ENCODE measurements at places on chromosomes 11 and 22.
A peak's percentile ranks its signal among the peaks of the same experiment; 100 is the strongest.

DNA sequence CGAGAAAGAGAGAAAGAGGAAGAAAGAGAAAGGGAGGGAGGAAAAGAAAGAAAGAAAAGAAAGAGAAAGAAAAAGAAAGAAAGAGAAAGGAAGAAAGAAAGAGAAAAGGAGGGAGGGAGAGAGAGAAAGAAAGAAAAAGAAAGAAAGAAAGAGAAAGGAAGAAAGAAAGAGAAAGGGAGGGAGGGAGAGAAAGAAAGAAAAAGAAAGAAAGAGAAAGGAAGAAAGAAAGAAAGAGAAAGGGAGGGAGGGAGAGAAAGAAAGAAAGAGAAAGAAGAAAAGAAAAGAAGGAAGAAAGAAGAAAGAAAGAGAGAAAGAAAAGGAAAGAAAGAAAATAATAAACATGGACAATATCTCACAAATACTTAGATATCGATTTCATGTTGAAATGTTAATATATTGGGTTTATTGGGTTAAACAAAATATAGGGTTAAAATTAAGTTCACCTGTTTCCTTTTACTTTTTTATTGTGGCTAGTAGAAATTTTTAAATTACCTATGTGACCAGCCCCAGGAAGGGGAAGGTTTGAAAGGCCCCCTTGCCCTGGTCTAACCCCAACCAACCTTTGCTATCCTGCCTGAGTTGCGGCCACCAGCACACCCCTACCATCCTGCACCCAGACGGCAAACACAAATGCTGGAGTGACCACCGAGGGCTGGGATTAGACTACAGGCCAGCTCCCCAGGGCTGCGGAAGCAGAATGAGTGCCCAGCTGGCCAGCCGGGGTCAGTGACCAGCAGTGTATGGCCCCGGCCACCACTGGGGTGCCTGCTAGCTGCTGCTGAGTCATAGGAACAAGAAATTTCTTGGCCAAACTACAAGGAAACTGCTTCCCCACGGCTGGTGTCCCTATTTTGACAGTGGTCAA, 81.0 kb upstream of the FGF3 start:
- DNase-seq: no peak

- no peak for DNase-seq
Measured at GRCh38 chr11:128482512-128483191, 104.7 kb downstream of the ETS1 start.

GRCh38 chr11:134252346-134253187, 585 bp downstream of the THYN1 start:
- no peak for DNase-seq

DNA sequence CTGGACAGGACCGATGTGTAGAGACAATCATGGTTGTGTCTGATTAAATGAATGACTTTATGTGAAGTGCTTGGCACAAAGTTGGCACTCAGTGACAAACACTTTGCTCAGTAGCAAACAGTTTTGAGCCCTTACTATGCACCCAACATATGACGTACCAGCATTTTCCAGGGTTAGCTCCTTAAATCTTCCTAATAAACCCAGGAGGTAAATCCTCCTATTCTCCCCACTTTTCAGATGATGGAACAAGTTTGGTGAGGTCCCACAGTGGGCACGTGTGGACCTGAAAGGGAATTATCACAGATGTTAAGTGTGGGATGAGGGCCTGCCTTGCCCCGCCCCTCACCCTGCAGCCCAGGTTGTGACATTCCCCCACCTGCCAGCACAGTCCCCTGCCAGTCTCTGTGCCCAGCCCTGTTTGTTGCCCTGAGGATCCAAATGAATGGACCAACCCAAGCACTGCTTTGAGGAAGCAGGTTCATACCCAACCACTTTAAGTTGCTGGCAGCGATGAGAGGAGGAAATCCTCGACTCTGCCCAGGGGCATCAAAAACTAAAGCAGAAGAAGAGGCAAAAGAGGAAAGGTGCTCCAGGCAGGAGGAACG, 6.6 kb upstream of the CARD10 start:
- DNase-seq: no peak

DNA sequence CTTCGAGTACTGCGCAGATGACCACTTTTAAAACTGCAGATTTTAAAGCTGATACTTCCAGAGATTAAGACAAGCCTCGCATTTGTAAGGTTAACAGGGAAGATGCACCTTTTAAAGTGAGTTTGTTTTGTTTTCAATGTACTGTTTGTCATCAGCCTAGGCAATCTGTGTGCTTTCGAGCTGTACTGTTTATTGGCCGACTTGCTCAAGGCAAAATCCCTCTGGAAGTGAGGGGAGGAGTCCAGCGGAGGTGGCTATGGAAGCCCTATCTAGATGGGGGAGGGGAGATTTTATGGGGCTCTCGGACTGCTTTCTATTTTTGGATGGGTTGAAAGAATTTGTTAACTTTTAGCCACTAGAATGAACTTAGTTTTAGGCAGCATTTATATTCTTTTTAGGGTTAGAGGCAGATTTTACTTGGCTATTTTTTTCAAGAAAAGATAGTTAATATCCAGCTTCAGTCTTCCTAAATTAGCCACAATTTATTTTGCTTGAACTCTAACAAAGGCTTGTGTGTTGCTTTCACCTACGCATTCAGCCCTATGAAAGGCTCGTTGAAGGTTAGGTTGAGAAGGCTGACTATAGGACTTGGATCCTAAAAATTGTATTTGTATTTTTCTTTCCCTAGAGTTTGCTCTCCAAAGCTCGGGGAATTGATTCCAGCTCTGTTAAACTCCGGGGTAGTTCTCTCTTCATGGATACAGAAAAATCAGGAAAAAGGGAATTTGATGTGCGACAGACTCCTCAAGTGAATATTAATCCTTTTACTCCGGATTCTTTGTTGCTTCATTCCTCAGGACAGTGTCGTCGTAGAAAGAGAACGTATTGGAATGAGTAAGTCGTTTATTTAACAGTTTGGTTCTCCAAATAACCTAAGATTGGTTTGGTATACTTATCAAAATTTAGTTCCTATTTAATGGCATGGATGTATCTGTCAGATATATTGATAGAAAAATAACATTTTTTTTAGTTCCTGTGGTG, 2.1 kb downstream of the WEE1 start:
- DNase-seq: peak; percentile 87

- DNase-seq: no peak
Measured at GRCh38 chr11:7457211-7457610, 28.1 kb upstream of the OLFML1 start.

GRCh38 chr22:36506637-36507517, at the start of gene FOXRED2:
TSS of gene FOXRED2 (minus strand) at chr22:36507040. CDS start at chr22:36506422, 618 bp downstream.
- peak; percentile 94 for DNase-seq

DNA sequence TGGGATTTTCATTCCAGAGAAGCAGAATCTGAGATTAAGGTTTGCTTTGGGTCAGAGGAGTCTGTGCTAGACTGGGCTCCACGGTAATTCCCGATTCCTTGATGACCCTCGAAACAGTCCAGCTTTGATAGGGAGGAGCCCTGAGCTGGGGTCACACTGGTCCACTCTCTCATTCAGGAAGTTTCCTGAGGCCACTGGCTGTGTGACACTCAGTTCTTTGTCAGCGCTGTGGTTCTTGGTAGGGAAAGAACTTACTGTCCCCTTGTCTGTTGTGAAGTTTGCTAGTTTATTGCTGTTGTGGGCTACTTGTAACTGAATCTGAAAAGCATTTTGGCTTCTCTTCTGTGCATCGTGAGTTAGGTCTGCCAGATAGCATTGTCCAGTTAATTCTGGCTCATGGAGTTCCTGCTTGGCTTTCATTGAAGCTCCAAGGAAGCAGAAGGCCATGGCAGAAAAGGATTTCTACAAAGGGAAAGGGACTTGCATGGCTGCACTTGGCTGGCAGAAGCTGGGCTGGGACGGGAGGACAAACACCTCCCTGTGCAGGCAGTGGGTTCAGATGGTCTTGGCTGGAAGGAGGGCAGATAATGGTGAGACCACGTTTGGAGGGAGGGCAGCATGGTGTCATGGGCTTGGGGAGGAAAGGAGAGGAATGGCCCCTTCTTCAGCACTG, 23.3 kb downstream of the BCR start:
- DNase-seq: no peak

DNA sequence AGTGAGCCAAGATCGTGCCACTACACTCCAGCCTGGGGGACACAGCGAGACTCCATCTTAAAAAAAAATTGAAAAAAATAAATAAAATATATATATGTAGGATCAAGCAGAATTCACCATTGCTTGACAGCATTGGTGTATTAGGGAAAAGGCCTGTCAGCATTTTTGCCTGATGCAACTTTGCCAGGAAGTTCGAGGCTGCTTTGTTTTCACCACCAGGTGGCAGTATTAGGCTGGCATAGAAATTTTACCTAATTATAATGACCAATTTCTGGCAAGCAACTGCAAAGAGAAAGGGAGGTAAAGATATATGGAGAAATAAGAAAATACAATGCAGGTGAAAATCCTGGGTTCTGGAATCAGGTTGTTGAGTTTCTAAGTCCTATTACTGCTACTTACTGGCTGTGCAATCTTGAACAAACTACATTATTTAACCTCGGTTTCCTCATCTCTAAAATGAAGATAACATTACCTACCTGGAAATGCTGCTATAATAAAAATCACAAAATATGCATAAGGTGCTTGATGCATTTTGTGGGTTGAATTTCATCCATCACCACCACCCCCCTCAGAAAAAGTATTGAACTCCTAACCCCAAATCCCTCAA, 24.7 kb downstream of the LAYN start:
- peak; percentile 69 for DNase-seq

DNA sequence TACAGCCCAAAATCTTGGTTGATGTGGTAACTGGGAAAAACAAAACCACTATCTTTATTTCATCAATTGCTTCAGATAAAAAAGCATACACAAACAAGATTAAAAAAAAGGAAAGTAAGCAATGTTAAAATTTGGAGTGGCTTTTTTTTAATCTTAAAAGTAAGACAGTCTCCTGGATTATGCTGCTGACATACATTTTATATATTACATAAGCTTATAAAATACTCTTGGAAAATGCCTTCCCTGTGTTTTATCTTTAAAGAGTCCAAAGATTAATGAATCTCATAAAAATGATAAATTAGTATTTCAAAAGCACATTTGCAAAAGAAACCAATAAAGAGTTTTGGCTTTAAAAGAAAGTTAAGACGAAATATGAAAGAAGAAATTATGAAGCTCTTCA, 132.7 kb downstream of the DLG2 start:
- no peak for DNase-seq

DNA sequence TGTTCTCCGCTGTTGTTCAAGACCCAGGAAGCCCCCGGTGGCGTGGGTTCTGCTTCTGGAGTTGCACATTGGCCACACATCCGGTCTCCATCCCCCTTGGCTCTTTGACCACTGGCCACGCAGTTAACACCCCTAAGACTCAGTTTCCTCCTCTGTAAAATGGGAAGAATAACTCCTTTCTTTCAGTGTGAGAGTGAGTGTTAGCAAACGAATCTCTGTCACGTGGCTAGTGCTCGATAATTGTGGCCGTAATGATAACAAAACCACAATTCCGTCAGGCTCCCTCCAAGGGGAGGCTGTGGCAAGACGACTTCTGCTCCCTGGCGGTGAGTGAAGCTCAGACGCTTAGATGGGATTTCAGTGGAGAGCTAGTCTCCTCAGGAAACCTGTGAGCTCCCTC, 315.2 kb upstream of the B3GAT1 start:
- DNase-seq: no peak

DNA sequence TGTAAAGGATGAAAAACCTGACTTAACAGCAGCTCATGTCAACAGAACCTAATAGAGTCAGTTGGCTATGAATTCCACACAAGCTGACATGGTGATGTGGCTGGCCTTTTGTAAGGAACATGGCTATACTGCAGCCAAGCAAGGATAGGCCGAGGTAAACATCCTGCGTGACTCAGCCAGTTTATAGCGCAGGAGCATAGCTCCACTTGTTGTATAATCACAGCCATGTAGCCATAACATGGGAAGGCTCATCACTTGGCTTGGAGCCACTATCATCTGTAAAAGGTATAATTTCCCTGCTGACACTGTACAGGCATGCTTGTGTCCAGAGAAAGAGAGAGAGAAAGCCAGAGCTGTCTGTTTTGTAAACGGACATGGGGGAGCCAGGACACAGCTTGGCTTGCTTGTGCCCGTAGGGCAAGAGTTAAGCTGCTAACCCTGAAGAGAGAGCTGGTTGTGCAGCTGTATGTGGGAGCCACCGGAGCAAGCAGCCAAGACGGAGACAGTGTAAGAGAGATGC, 104.4 kb upstream of the PLET1 start:
- DNase-seq: no peak
